ENCODE measurements at places on chromosomes 3 and 15. TPM values are rescaled to one million over a fixed set of nuclear protein-coding genes. Genes with fewer than 3 reads are reported as not detected.

The DBR1 gene
- 30.8 TPM for total RNA-seq

The SLTM gene
- 135 TPM for total RNA-seq

The SECISBP2L gene
- 37.0 TPM for total RNA-seq

The PROK2 gene
- not detected for total RNA-seq

The ATR gene
- 70.5 TPM for total RNA-seq

GRCh38 chr3:150407051-150407807 lies 869 bp upstream of the TSC22D2 start:
- no peak for DNase-seq

DNA sequence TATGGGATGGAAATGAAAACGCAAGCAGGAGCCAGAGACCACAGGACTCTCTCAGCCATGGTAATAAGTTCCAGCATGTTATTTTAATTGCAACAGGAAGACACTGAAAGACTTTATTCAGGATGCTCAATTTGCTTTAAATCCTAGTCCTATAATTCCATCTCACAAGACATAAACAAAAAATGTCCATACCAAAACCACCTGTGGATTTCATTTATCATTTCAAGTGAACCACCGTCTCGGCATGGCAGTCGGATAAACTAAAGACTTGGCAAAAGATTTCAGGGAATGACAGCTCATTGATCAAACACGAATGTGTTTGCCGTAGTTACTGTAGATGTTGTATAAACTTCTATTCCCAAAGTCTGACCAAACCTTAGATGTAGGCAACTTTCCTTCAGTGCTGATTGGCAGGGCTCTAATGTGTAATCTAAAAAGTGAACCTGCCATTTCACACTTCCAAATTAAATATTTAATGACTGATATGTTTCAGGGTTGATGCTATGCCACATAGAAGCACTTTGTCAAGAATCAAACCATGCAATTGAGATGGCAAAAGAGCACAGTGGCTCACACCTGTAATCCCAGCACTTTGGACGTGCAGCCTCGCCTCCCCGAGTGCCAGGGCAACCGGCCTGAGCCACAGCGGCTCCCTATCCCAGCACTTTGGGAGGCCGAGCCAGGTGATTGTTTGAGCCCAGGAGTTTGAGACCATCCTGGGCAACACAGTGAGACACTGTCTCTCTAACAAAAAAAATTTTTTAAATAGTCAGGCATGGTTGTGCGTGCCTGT lies 331.7 kb downstream of the MAGI1 start:
- no peak for DNase-seq

DNA sequence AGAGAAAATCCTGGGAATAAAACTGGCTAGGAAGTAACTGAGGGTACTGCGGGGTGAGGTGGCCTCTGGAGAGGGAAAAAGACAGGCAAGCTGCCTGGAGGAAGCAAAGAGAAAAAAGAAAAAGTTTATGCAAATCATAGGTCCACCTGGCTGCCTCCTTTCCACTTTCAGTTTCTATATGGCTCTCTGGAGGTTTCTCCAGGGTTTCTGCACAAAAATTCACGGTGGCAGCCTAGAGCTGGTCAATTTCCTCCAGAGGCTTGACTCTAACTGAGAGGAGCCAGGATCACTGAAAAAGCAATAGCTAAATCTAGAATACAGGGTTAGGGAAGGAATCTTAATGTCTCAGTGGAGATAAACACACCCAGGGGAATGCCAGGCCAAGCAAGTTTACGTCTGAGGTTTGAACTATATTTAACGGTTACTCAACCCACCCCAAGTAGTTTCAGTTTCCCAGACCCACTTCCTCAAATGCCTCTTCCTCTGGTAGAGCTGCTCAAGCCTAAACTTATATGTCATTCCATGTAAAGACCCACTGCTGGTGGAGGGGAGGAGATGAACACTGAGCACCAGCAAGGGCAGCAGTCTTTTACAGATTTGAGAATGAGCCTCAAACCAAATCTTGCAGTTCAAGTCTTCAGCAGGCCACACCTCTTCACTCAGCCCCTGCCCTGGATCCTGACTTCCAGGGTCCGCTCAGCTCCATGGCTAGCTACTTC lies 5.7 kb downstream of the LYSMD2 start:
- DNase-seq, result peak; percentile 28

- DNase-seq, result no peak
Observed at GRCh38 chr3:49803465-49804140, 542 bp downstream of the INKA1 start.

DNA sequence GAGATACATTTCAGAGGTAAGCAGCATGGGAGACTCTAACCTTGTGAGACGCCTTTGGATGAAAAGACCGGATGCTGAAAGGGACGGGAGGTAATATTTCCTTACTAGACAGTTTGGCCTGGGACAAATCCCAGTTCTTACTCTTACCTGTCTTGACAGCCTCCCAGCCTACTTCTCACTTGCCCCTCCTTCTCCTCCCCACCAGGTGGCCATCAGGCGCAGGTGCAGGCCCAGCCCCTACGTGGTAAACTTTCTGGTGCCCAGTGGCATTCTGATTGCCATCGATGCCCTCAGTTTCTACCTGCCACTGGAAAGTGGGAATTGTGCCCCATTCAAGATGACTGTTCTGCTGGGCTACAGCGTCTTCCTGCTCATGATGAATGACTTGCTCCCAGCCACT lies 6.3 kb downstream of the HTR3D start:
- peak; percentile 38 for DNase-seq

DNA sequence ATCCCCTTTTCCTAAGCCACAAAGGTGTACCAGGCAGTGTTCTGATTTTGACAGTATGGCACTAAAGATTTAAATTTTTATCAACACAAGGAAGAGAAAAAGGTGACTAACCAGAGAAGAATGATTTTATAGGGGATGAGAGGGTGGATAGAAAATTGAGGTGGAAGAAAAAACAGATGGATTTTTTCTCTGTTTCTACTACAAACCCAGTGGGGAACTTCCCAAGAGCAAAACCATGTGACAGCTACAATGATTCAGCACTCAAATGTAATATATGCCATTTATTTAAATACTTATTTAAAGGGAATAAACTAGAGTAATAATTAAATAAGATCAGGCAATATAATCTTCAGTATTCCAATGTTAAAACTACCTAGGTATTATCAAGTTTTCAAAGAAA lies 11.1 kb downstream of the DCUN1D1 start:
- DNase-seq, result no peak

DNA sequence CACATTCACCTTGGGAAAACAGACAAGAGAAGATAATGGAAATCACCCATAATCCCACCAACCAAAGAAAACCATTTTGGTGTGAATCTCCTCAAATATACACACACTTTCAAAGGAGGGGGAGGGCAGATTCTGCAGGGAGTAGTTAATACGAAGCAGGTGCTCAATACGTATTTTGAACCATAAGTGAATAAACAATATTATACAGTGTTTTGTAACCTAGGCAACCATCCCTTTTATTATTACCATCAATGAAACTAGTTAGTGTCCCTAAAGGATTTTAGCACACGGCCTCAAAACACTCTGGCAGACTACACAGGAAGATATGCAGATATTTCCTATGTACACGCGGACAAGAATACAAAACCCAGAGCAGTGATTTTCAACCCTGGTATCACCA lies 6.1 kb downstream of the OSBPL10 start:
- no peak for DNase-seq

DNA sequence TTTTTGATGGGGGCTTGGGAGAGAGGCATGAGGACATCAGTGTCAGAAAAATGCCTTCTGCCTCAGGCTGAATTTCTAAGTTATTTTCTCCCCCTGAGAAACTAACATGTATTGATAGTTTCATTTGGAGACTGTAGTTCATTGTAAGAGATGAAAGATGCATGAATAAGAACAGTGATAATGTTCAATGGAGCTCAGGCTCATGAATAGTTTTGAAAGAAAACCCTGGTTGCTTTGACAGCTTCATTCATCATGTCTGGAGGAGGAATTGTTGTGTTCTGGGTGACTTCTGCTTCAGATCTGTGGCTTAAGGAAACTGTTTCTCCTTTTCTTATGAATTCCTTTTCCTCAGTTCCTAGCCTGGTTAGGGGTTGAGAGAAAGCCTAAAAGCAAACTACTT lies 204.0 kb upstream of the LRRC3B start:
- DNase-seq, result no peak

- DNase-seq, result no peak
Observed at GRCh38 chr3:155435821-155436220, 142.3 kb upstream of the STRIT1 start.

GRCh38 chr15:51499379-51499976 lies 123.1 kb downstream of the DMXL2 start:
- DNase-seq, result peak; percentile 11

- DNase-seq, result no peak
Observed at GRCh38 chr15:67319961-67320360, 65.4 kb downstream of the IQCH start.

GRCh38 chr3:67790043-67790442 lies 135.6 kb upstream of the SUCLG2 start:
- peak; percentile 55 for DNase-seq

DNA sequence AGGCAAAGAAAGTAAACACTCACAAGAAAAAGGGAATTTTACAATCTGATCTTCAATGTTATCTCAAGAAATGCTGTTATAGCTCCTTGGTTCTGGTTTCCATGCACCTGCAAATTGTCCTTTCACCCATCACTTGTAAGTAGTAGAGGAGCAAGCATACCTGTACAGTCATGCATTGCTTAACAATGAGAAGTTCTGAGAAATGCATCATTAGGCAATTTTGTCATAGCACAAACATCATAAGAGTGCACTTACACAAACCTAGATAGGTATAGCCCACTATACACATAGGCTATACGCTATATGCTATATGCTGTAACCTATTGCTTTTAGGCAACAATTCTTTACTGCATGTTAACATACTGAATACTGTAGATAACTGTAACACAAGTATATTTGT lies 672.3 kb downstream of the FHIT start:
- DNase-seq, result no peak
